Activated CD4-positive, alpha-beta T cell treated with anti-CD3 and anti-CD28 coated beads, Interleukin-2, Interleukin-6, amounts not matched to agents 100 ng/mL and 50 ng/mL, durations not matched to agents 16 hours and 8 hours (primary cell): ENCODE measurements at places on chromosomes 11 and 22.

DNA sequence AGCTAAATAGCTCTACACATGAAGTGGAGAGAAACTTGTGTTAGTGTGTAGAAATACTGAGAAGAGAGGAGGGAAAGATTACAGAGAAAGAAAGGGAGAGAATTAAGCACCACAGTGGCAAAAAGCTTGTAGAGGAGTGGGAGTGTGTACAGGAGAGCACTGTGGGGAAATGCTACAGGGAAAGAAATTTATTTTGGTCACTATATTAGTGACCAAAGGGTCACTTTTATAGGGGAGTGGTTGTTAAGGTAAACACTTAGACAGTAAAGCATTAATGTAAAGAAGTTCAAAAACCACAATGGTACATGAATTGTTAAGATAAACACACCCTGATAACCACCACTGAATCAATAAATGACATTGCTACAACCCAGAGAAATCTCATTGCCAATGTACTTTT is 307.2 kb upstream of the CTSC start:
- DNase-seq = no peak

- no peak for DNase-seq
These were observed 185.3 kb downstream of the C11orf91 start for GRCh38 chr11:33515347-33515746.

DNA sequence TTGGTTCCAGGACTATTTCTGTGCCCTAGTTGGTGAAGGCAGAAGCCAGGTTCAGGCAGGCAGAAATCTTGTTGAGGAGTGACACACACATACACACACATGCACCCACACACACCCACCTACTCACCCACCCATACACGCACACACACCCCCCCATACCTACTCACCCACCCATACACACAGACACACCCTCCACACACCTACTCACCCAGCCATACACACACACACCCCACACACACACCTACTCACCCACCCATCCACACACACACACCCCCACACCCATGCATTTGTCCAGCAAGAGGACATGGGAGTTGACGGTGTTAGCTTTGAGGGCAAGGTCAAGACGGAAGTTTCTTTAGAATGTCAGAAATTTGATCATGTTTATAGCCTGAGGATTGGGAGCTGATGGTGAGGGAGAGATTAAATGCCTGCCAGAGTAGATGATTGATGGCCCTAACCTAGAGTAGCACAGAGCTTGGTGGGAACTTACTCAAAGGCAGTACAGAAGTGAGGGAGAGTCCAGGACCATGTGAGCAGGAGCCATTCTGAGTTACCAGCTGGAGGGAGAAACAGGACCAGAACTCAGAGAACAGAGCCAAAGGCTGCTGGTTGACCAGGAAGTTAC is 68.9 kb downstream of the CYB5R2 start:
- DNase-seq = no peak

DNA sequence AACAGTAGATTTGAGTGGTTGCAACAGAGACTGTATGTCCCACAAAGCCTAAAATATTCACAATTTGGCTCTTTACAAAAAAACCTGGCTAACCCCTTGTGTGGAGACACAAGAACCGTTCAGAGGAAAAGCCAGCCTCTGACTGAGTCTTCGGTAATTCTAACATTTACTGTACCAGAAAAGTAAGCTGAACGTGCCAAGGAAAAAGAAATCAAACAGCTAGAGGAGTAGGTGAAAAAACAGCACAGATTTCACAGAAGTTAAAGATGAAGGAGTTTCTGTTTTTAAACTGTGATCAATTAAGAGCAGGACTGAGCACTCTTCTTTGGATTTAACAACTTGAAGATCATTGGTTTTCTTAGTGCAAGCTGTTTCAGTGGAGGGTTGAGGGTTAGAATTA is 424.7 kb upstream of the KIRREL3 start:
- DNase-seq = no peak

- no peak for DNase-seq
These were observed 12.9 kb upstream of the CD3E start for GRCh38 chr11:118291477-118292135.

DNA sequence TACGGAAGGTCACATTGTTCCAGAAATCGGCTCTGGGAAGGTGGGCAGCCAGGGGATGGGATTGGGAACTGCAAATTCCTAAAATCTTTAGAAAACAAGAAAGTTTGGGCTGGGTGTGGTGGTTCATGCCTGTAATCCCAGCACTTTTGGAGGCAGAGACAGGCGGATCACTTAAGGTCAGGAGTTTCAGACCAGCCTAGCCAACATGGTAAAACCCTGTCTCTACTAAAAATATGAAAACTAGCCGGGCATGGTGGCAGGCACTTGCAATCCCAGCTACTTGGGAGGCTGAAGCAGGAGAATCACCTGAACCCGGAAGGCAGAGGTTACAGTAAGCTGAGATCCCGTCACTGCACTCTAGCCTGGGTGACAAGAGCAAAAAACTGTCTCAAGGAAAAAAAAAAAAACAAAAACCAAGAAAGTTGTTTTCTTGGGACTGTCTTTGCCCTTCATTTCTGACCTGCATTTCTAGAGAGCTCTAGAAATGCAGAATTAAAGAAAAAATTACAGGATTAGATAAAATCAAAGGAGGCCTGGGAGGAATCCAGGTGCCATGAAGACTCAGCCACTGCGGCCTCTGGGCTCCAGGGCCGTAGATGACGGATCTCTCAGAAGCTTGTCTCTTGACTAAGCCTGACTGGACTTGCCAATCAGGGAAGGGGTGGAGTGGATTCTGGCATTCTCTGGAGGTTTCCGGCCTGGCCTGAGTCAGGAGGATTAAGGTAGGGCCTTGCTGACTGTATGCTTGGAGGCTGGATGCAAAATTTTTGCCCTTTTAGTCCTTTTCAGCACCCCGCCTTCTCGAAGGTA is 5.3 kb upstream of the MALAT1 start:
- no peak for DNase-seq

- no peak for DNase-seq
These were observed 35.5 kb downstream of the BBOX1 start for GRCh38 chr11:27076121-27076589.

DNA sequence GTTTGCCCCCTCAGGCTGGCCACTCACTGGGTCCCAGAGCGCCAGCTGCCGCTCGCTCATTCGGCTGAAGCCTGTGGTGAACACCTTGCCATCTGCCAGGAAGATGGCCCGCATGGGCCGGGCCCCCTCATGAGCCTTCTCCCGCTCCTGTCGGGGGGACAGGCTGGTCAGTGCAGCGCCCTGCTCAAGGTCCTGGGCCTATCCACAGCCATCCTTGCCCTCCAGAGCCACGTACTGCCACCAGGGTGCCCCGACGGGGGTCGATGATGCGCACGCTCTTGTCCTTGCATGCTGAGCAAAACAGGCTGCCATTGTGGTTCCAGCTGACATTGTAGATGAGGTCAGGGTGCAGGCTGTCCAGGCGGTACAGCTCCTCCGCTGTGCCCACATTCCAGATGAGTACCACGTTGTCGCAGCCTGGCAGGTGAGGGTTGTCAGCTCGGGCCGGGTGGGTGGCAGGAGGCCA is 2.1 kb downstream of the CORO1B start:
- no peak for DNase-seq

GRCh38 chr22:33476206-33476605 is 418.0 kb upstream of the SYN3 start:
- DNase-seq = no peak

GRCh38 chr11:61370349-61371005 is 8.3 kb downstream of the TMEM138 start:
- no peak for DNase-seq

DNA sequence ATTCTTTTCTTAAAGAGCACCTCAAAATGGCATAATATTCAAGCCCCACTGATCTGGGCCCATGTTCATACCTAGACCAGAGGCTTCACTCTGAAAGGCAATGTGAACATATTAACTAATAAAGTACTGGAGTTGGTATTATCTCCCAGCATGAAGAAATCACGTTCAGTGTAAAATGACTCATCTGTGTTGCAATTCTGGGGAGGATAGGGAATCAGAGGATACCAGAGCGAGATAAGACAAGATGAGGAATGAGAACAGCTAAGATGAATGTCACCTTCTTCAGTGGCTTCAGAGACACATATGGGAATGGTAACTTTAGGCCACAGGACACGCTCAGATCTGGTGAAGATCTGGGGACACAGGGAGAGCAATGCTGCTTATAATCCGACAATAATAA is 121.1 kb downstream of the NTM start:
- DNase-seq = no peak

DNA sequence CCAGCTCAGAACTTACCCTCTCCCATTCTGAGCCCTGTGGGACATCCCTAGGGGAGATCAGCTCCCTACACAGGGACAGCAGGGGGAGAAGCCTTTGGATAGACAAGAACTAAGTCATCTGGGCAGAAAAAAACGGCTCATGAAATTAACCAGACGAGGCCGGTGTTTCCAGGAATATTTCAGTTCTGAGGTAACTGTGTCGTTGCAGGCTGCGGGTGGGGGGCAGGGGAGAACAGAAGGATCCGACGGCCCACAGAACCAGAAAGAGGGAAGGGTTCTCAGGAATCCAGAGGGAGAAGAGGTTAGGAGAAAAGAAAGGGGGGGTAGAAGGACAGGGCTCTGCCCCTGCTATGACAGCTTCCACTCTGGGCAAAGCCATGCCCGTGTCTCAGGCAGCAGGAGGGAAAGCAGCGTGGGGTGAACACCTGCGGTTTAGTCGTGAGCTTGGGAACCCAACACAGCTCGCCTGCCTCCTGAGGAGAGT is 3.6 kb downstream of the CLCF1 start:
- DNase-seq = no peak

DNA sequence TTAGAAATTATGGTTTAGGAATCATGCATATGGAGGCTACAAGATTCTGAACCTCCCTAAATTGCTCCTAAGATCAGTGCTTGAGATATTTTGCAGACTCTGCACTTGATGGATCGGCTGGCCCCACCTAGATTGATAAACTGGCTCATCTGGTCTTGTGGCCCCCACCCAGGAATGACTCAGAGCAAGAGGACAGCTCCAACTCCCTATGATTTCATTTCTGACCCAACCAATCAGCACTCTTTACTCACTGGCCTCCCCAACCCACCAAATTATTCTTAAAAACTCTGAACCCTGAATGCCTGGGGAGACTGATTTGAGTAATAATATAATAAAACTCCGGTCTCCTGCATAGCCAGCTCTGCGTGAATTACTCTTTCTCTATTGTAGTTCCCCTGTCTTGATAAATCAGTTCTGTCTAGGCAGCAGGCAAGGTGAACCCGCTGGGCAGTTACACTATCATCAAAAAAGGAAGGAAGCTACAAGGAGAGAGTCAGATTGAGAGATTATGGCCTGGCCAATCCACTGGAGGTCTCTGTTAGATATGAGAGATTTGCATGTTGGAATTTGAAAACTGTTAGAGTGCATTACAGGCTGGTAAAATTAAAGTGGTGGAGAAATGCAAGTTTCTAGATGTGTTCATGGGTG is 245.8 kb downstream of the CSNK2A3 start:
- no peak for DNase-seq

DNA sequence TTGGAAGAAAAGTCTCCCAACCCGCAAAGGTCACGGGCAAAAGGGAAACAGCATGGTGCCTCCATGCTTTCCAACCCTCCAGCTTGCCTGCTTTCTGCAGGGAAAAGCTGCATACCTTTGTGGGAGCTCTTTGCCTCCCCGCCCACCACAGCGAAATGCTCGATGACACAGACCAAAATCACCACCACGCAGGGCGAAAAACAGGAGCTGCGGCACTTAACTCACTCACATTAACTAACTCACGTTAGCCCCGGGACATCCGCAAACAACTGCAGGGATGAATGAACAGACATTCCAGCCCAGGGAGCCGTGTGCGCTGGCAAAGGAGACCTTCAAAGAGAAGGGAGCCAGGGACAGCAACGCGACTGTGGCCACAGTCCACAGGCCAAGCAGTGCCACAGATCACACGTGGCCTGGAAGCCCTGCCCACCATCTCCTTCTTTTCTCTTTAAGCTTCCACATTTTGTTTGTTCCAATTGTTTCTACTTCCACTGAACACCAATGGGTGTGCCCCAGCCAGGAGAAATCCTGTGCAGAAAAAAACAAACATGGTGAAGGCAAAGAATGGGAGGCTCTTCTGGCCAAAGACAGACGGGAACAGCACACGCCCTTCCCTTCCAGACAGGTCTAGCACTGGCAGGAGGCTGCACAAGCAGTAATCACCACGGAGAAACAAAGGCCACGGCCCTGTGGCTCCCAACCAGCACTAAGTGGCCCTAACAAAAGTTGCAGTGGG is 39.3 kb downstream of the DUSP8 start:
- DNase-seq = no peak

- DNase-seq = no peak
These were observed 12.7 kb upstream of the B4GALNT4 start for GRCh38 chr11:356610-357009.
